ENCODE measurements at places on chromosomes 13 and 19.

DNA sequence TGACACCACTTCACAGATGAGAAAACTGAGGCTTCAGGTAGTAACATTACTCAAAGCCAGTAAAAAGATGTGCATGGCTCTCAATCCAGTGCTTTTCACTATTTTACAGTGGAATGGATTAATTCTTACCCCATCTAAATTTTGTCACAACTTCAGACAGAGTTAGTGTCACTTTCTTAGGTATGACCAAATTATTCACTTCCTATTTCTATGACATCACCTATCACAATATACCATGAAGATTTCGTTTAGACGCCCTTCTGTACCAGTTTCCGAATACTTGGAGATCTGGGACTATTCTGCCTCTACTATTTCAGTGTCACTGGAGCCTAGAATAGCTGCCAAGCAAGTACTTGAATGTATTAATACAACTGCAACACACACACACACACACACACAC lies 437.5 kb downstream of the KLF12 start:
- DNase-seq: no peak

GRCh38 chr19:30784850-30785457 lies 412.8 kb downstream of the ZNF536 start:
- DNase-seq: peak; percentile 60

GRCh38 chr13:113729187-113730019 lies 29.6 kb upstream of the TMEM255B start:
- no peak for DNase-seq

DNA sequence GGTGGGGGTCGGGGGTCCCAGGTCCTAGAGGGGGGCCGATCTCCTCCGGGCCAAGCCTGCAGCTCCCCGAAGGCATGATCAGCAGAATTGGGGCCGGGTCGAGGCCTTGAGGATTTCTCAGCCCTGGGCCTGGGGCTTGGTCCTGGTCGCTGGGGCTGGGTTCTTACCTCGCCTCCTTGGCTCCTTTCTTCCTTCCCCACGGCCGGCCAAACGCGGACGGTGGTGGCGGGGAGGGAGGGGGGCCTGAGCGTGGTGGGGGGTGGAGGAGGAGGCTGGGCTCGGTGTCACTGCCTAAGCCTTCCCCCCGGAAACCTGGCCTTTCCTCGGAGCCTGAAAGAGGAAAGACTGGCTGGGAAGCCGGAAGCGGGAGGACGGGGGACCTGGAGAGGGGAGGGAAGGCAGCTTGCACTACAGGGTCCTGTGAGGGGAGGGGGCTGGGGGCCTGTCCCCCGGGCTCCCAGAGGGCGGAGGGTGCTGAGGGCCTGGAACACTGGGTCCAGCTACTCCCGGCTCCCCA lies at the start of gene ZNF579:
TSS of gene ZNF579 (minus strand) at position 221 of the 517 bp plus-strand sequence. CDS start 1,209 bp downstream, outside the sequence.
- DNase-seq: peak; percentile 87

- DNase-seq: no peak
These were observed 201.6 kb upstream of the ZNF536 start for GRCh38 chr19:30170495-30171137.

GRCh38 chr19:18204394-18205199 lies 755 bp upstream of the RAB3A start:
- no peak for DNase-seq

- DNase-seq: no peak
These were observed 10.5 kb downstream of the WIZ start for GRCh38 chr19:15439078-15439799.

DNA sequence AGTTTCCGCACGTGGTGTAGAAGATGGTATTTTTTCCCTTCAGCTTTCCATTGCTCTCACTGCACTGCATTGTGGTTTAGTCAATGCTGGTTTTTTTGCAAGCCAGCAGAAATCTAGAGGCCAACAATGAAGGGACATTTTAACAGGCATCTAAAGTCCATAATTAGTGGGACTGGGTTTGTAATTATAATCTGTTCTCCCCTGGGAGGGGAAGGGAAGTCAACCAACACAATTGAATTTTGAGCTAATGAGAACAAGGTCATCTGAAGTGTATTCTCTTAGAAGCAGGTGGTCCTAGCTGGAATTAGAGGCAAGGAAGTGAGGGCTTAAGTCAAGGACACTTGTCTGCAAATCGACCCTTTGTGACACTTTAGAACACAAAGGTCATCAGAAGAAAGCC lies 156.4 kb downstream of the MYO16 start:
- no peak for DNase-seq

- no peak for DNase-seq
These were observed 52.9 kb downstream of the NDFIP2 start for GRCh38 chr13:79533781-79534400.

GRCh38 chr13:29315847-29316246 lies 279.6 kb downstream of the SLC7A1 start:
- DNase-seq: no peak

- DNase-seq: no peak
These were observed 227.7 kb downstream of the B3GLCT start for GRCh38 chr13:31427151-31428100.

GRCh38 chr19:50875795-50876422 lies 2.7 kb downstream of the KLK2 start:
- DNase-seq: no peak

GRCh38 chr13:95221971-95222732 lies 79.1 kb downstream of the ABCC4 start:
- no peak for DNase-seq

DNA sequence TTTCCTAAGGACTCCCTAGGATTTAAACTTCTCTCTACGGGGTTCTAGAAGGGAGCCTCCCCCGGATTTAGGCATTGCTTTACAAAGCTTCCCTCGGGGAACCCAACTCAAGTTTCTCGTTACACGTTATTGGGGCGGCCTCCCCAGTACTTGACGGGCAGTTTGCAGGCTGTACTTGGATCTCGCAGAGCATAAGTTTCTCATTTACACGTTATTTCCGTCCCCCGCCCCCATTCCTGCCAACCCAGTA lies 584 bp downstream of the SMG9 start:
- no peak for DNase-seq

DNA sequence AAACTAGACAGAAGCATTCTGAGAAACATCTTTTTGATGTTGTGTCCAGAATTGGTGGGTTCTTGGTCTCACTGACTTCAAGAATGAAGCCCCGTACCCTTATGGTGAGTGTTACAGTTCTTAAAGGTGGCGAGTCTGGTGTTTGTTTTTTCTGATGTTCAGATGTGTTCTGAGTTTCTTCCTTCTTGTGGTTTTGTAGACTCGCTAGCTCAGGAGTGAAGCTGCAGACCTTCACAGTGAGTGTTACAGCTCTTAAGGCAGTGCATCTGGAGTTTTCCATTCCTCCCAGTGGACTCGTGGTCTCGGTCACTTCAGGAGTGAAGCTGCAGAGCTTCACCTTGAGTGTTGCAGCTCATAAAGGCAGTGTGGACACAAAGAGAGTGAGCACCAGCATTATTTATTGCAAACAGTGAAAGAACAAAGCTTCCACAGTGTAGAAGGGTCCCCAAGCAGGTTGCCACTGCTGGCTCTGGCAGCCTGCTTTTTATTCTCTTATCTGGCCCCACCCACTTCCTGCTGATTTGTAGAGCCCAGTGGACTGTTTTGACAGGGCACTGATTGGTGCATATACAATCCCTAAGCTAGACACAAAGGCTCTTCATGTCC lies 1820.8 kb downstream of the UQCRFS1 start:
- DNase-seq: no peak

GRCh38 chr19:42505066-42505465 lies 23.2 kb downstream of the CEACAM1 start:
- no peak for DNase-seq

DNA sequence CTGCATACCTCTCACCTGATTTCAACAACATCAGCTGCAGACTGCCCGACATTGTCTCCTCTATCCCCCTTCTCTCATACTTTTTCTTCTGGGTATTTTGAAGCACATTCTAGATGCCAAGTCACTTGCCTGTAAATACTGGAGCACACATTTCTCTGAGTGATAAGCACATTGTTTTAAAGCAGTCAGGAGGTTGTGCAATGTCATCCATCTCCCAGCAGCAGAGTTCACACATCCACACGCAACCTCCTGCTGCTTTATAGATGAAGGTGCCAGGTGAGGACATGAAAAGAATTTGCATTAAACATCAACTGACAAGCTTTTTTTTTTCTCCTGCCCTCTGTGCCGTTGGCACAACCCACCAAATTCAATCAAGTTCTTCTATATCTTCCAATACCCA lies 5.5 kb downstream of the UPK1A start:
- DNase-seq: no peak
